ENCODE measurements at places on chromosomes 13 and 19.

- no peak for DNase-seq
These were observed 373.0 kb downstream of the FGF14 start for GRCh38 chr13:102028868-102029267.

DNA sequence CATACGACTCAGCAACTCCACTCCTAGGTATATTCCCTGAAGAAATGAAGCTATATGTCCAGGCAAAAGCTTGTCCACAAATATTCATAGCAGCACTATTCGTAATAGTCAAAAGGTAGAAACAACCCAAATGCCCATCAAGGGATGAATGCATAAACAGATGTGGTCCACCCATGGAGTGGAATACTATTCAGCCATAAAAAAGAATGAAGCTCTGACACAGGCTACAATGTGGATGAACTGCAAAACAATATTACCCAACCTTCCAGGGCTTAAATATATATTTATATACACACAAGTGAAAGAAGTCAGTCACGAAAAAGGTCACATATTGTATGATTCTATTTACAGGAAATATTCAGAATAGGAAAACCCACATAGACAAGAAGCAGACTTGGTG is 19.7 kb downstream of the RFX2 start:
- no peak for DNase-seq

- no peak for DNase-seq
These were observed 110.9 kb downstream of the HS6ST3 start for GRCh38 chr13:96200810-96201209.

DNA sequence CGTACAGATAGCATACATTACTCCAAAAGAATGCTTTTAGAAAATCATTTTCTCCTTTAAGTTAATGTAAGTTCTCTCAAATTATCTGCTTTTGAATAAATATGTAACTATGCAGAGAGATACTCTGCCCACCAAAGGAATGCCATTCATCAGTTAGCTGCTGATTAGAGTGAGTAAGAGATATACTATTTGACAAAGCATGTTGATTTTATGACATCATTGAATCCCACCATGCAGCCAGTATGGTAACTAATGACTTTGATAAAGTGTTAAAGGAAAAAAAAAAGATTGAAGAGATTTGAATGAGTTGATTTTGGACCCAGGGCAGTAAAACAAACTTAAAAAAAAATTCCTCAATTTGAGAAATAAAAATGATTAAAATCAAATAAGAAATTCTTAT is 521.5 kb downstream of the SLITRK6 start:
- no peak for DNase-seq

DNA sequence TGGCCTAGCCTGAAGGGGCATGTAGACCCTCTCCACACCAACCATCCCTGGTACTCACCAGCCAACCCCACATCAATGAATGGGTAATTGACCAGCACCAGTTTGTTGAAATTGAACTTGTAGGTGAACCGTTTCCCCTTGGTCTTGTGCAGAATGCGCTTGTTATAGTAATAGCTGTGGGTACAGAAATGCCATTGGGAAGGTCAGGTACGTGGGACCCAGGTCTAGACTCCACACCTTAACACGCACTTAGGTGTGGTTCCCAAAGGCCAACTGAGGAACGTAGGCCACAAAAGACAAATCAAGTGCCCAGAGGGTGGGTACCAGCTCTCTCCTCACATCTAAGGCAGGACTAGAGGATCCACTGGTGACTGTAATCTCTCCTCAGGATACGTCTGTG is 5.2 kb downstream of the ERF start:
- no peak for DNase-seq

- no peak for DNase-seq
These were observed 10.3 kb downstream of the FREM2 start for GRCh38 chr13:38697197-38697596.

DNA sequence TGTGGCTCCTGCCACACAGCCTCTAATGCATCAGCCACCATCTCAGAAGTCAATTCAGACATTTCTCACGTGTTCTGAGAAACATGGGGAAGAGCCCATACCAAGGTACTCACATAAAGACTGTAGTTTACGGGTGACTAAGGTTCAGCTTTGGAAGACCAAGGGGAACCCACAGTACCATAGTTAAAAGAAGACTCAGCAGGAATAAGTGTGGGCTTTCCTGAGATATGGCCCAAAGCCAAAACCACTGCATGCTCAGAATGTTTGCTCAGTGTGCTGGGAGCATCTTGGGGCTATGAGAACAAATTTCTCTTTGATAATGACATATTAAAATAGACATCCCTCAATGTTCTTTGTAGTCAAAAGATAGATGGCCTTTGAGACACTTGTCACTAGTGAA is 283.8 kb downstream of the DCT start:
- DNase-seq, result no peak

DNA sequence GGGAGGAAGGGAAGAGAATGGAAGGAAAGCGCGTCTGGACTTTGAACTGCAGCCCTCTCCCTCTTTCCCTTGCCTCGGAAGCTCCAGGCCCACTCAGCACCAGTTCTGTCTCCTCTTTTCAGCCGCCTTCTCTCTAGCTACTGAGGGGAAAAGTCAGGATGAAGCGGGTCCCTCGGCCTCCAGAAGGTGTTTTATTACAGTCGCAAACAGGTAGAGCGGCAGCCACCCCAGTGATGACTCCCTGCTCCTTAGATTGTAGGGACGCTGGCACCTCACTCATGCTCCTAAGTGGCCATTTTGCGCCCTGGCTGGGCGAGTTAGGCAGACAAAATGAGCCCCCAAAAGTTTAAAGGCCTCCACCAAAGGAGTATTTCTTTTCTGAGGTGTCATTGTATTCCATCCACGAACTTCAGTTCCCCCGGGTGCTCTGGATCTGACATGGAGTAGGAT is 954 bp upstream of the STK24 start:
- DNase-seq, result no peak

GRCh38 chr19:2271234-2272103 is 10.5 kb downstream of the PEAK3 start:
- no peak for DNase-seq

Measured in NCI-H748 treated with DMSO at 0.1 percent for 48 hours (cell line).